ENCODE measurements at places on chromosomes 6 and 20.

- no peak for DNase-seq
Measured at GRCh38 chr6:47854971-47855370, 73.1 kb downstream of the OPN5 start.

DNA sequence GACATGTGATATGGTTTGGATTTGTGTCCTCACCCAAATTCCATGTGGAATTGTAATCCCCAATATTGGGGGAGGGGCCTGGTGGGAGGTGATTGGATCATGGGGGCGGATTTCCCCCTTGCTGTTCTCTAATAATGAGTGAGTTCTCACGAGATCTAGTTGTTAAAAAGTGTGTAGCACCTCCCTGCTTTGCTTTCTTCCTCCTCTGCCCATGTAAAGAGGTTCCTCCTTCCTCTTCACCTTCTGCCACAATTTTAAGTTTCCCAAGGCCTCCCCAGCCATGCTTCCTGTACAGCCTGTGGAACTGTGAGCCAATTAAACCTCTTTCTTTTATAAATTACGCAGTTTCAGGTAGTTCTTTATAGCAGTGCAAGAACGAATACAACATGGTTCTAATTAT is 2.1 kb upstream of the ZNF451 start:
- DNase-seq, result no peak

- no peak for DNase-seq
Measured at GRCh38 chr6:51887859-51888258, 199.6 kb downstream of the PKHD1 start.

GRCh38 chr6:21500314-21501020 is 93.1 kb upstream of the SOX4 start:
- no peak for DNase-seq

DNA sequence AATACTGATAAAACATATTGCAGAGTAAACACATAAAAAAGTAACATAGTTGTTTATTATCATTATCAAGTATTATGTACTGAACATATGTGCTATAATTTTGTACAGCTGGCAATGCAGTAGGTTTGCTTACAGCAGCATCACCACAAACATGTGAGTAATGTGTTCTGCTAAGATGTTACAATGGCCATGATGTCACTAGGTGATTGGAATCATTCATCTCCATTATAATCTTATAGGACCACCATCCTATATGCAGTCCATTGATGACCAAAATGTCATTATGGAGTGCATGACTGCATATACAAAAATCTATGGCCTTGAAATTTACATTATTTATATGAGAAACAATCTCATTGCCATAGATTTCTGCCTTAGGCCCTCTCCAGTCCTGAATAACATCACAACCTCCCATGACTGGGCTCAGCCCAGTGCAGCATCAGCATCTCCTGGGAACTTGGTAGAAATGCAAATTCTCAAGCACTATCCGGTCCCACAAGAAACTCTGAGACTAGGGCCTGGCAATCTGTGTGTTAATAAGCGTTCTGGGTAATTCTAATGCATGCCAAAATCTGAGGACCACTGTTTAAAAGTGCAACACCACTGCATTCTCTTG is 352.0 kb upstream of the MARCKS start:
- DNase-seq, result no peak

DNA sequence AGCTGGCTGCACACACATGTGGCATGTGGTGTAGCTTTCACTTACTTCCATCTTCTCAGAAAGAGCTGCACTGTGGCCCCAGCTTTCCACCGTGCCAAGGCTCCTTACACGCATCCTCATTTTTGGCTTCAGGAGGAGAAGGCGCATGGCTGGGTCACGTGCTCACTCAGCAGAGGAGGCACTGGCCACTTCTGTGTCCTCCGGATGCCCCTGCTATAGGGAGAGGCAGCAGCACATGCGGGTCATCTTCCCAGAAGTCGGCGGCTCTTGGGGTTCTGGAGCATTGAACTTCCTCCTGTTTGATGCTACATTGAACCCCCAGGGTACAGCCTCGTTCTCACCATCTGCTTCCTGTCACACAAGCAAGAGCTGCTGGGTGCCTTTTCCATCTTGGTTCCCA is 111.3 kb downstream of the FAM120B start:
- no peak for DNase-seq

GRCh38 chr20:8404912-8405635 is 273.0 kb downstream of the PLCB1 start:
- no peak for DNase-seq

DNA sequence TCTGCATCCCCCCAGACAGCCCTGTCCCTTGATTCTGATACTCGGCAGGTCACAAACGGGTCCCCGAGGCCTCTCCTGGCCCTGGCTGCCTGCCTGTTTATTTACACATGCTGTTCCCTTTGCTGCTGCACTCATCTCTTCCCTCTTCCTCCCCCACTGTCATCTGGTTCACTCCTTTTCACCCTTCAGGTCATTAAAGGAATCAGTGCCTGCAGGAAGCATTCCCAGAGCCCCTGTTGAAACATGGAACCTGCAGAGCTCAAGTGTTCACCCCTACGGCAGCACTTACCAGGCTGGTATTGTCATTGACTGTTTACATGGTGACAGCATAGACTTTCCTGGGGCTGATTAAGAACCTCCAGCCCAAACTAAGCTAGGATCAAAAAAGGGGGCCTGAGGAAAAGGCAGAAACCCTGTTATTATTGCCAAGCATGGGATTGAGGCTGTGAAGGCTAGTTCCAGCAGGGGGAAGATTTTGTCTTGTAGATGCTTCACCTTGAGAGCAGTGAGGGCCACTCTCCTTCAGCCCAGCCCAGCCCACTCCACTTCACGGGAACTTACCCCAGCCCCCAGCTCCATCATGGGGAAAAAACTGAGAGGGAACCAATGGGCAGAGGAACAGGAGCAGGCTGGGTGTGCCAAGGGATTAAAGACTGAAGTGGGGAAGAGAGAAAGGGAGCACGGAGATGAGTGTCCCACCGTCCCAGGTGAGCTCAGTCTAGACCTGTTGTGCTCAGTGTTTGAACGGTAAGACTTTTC is 73.2 kb downstream of the JPH2 start:
- DNase-seq, result no peak

DNA sequence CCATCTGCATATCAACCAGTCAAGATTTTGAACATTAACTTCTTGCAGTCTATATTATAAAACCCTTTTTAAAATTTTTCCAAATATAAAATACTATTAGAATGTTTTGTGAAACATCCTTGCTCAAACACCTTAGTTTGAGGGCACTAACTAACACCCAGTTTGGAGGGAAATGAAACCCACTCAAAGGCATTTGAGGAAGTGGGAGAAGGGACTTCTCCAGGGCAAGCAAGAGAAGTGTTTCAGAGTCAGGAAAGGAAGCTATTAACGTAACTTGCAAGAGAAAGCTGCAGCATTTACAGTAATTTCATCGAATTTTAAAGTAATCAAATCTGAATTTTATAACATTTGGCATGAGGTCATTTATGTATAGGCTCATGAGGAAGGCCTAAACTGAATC is 21.3 kb downstream of the MTFR2 start:
- DNase-seq, result no peak

DNA sequence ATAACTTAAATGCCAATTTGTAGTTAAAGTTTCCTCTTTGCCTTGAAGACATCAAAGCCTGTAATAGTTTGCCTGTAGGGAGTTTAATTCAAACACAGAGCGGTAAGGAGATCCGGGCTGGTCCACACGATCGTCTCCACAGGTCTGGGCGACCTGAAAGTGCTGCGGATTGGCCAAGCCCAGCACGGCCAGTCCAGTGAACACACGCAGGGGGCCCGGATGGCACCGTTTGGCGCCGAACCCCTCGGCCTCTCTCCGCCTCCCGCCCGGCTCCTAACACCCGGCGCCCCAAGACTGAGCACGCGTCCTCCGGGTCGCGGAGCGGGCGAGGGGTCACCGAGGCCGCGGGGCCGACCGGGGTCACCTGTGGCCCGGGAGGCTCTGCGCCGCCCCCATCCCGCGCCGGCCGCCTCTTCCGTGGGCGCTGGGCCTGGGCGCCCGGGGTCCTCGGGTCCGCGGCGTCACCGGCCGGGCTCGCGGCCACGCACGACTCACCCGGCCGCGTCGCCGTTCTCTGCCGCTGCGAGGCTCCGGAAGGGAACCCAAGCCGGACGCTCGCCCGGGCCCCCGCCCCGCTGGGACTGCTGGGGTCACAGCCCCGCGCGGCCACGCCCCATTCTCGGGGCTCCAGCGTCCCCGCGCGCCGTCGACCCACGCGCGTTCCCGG is 481 bp downstream of the SERPINB6 start:
- peak; percentile 63 for DNase-seq

DNA sequence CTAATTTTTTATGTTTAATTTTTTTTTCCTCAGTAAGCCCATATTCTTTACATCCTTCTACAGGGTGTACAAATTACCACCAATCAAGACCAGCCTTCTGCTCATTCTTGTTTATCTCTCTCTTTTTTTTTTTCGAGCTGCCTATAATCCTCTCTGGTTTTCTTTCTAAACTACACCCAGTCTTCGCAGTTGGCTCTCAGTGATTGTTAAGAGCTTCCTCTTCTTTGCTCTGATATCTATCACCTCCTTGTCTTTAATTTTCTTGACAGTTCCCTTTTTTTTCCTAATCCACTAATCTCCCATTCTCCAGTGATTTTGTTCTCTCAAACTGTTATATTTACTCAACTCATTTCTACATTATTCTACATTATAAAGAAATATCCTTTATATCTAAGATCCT is 38.5 kb upstream of the PTPRK start:
- no peak for DNase-seq

GRCh38 chr6:28772480-28773381 is 151.1 kb downstream of the TRIM27 start:
- DNase-seq, result no peak

- no peak for DNase-seq
Measured at GRCh38 chr6:16512544-16513290, 248.5 kb downstream of the ATXN1 start.

- no peak for DNase-seq
Measured at GRCh38 chr20:39016506-39016905, 54.4 kb downstream of the DHX35 start.

- no peak for DNase-seq
Measured at GRCh38 chr6:14656649-14657048, 539.1 kb downstream of the CD83 start.

- DNase-seq, result no peak
Measured at GRCh38 chr6:143937668-143937970, 70.4 kb downstream of the PLAGL1 start.

DNA sequence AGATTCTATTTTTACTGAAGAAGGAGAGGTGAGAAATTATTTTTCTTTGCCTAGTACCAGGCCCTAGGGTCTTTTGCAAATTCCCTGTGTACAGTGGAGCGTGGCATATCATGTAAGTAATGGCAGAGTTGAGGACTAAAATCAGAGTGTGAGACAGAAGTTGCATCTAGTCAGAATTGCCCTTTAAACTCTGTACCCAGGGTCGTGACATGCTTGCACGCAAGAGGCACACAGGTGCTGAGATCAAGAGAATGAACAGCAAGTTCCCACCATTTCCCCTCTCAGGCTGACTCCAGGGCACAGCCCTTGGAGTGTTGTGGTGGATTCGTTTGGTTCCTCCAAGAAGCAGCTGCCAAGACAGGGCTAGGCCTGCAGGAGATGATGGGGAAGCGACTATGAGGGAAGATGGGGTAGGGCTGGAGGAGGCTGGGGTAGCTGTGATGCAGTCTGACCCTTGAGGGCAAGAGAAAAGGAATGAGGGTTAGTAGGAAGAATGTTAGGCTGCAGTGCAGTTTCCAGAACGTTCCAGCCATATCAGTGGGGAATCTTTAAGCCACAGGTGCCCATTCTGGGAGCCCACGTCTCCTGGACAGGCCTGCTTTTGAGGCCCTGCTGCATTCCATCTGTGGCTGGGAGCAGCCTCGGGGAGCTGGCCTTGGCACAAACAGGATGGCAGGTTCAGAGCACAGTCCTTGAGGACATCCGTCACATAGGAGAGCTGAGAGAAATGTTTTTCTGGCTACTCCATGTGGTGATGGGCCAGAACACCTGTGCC is 6.9 kb downstream of the NELFCD start:
- no peak for DNase-seq

- DNase-seq, result peak; percentile 82
Measured at GRCh38 chr6:43506667-43507471, 3.3 kb downstream of the LRRC73 start.

DNA sequence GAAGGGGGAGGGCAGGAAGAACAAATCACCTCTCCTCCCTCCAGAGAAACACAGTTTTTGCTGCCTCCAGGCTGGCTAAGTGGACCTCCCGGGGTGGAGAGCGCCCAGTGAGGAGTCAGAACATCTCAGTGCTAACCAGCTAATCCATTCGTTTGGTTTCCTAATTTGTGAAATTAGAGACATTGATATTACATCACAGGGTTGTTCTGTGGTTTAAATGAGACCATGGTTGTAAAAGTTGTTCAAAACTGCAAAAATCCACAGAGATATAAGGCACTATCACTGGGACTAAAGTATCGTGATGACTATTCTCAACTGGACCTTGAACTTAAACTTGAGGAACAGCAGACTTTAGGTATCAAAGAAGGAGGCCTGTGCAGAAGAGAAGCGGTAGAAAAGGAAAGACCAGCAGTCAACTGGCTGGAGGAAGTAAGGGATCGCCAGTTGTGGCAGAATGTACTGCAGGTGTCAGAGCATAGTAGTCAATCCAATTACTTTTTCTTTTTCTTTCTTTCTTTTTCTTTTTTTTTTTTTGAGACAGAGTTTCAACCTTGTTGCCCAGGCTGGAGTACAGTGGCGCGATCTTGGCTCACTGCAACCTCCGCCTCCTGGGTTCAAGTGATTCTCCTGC is 33.9 kb downstream of the RIPOR2 start:
- DNase-seq, result no peak

DNA sequence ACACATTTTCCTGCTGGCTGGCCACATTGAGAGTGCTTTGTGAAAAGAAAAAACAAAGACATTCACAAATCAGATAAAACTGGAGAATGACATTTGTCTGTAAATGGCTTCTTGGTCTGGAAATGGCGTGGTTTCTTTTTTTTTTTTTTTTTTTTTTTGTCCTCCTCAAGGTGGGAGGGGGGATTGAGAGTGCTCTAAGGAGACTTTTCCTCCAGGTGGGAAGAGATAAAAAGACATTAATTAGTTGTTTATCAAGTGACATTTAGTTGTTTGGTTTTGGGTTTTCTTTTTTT is 40.4 kb downstream of the GNAS start:
- no peak for DNase-seq

DNA sequence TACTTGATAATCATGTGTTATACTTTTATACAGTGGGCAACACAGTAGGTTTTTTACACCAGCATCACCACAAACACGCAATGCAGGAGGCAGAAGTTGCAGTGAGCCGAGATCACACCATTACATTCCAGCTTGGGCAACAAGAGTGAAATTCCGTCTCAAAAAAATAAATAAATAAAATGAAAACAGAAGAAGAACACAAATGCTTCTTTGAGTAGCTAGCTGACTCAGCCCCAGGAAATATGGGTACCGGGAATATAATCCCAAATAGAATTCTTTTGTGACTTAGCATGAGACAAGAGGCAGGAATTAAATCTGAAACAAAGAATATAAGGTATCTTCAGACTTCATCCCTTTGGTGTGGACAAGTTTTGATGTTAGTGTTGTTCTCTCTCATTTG is 164.2 kb upstream of the ATXN1 start:
- no peak for DNase-seq

GRCh38 chr6:100620085-100620840 is 155.5 kb upstream of the SIM1 start:
- peak; percentile 2 for DNase-seq

- no peak for DNase-seq
Measured at GRCh38 chr20:63124782-63125580, 91.0 kb downstream of the YTHDF1 start.

All from urothelium cell line (cell line).